Effector memory CD8-positive, alpha-beta T cell (primary cell): ENCODE measurements at places on chromosomes 6 and 20.

DNA sequence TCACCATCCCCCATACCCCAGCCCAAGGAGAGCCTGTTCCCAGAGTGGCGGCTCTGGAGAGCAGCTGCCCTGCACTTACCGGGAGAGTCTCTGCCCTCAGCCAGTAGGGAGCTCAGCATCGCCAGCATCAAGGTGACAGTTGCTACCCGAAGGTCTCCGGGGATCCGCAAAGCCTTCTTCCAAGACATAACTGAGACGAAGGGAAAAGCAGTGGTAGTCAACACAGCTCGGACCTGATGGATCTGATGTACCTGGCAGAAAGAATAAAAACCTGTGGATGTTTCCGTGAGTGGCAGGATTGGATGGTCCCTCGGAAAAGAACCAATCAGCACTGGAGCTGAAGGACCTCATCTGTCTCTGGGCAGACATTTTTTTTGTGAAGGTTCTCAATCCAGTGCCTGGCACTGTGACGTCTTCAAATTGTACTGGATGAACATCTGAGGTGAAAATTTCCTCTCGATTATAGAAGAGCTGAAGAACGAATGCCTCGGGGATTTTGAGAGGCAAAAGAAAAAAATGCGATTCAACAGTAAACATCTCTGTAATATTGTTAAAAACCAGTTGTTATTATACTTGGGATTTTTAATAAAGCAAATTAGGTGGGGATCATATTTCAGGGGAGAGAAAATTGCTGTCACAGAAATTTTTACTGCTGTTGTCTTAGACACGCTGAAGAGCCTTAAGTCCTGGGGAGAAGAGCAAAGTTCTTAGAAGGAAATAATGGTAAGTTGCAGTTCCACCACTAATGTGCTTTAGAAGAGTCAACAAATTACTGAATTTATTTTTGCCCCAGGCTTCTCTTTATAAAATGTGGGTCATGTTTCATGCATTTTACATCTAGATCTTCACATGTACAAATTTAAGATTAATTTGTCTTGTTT lies at the start of gene HLA-DQB1:
HLA-DQB1 (minus strand) TSS at position 238 of the 881 bp plus-strand sequence; CDS start at position 188, 50 bp downstream.
- peak; percentile 55 for DNase-seq

- no peak for DNase-seq
Observed at GRCh38 chr6:124659427-124659826, 302.8 kb upstream of the RNF217 start.

- no peak for DNase-seq
Observed at GRCh38 chr20:58839474-58839874, 11.2 kb downstream of the GNAS-AS1 start.

- DNase-seq = no peak
Observed at GRCh38 chr20:19519466-19519865, 238.6 kb upstream of the RIN2 start.

DNA sequence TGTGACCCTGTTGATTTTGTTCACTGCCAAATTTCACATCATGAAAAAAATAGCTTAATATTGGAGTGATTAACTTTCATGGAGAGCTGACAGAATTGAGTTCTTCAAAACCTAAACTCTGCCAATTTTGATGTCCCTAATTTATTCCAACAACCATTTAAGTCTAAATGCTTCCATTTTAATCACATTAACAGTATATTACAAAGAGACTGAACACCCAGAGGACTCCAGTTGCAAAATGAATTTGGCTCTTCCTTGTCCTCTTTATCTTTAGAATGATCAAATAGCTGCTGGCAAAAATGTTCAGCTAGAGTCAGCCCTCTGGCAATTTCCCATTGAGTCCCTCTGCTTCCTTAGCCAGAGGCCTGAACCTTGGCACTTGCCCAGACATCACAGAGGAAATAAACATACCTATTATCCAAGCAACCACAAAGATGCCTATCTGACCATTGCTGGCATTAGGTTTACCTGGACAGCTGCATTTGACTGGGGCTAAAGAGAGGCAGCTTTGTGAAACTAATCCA lies 299.0 kb upstream of the STXBP5 start:
- no peak for DNase-seq

DNA sequence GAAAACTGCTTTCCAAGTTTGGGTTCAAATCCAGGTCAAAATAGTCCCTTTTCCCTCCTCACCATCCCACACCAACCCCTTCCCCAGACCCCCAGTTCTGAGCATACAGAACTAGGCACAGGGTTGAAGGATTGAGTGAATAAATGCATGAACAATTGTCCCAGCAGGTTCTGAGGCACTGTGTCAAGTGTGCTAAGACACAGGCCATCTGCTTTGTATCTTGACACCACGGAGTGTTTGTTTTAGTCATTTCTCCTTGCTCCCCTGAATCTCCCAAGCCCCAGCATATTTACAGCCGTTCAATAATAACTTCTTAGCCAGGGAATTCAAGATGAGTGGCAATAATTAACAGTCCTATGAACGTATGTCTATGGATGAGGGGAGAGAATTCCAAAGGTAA lies 102.8 kb upstream of the JARID2 start:
- no peak for DNase-seq

DNA sequence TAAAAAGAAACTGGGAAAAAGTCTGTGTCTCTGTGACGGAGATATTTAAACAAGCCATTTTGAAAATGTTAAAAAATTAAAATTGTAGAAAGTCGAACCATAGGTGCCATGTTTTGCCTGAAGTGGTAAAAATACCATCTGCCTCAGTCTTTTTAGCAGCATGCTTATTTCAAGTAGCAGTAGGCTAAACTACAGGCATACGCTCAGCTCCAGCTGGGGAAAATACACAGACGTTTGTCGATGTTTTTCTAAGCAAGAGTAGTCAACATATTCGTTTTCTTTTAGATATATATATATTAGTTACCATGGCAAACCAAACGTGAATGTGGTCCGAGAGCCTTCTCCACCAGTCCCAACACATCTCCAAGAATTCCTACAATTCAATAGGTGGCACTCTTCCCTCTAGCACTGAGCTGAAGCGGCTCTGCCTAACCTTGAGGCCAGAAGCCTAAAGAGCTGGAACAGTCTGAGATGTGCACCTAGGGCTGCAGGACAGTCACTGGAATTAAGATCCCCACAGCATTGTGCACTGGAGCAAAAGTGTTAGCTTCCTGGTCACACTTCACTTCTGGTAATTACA lies 70.2 kb upstream of the BEND3 start:
- DNase-seq = no peak

- peak; percentile 54 for DNase-seq
Observed at GRCh38 chr6:144149894-144150709, at the start of gene STX11. STX11 (plus strand) TSS chr6:144150517; CDS start chr6:144186628, 36,111 bp downstream.

DNA sequence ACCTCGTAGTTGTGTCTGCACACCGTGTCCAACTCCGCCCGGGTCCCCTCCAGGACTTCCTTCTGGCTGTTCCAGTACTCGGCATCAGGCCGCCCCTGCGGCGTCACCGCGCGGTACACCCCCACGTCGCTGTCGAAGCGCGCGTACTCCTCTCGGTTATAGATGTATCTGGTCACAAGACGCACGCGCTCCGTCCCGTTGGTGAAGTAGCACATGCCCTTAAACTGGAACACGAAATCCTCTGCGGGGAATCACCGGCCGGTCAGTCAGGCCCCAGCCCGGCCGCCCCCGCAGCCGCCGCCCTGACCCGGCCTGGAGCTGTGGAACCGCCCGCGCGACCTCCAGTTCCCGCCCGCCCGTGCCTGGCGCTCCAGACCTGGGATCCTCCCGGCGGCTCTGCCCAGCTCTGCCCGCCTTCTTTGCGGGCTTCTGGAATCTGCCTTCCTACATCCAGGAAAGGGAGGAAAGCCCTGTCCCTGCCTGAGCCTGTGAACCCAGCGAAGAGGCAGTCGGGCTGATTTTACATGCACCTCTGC lies 1.6 kb downstream of the HLA-DQB1 start:
- peak; percentile 65 for DNase-seq

- no peak for DNase-seq
Observed at GRCh38 chr6:18395177-18395855, 8.2 kb downstream of the RNF144B start.

DNA sequence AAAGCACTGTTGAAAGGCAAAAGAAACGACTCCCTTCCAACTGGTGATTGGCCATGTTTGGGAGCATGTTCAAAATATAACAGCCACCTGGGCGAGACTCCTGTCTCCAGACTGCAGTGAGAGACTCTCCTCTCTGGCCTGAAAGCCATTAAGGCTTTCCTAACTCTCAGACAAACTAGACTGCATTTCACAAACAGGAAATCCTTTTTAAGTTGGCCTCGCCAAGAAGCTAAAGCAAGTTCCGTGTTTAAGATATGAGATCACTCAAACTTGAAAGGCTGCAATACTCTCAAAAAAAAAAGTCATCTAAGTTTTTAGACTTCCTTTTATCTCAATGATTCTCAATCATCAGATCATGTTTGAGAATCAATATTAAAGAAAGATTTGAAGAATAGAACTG lies 117.0 kb downstream of the TFAP2A start:
- no peak for DNase-seq

- DNase-seq = no peak
Observed at GRCh38 chr20:23584434-23585199, 16.3 kb upstream of the CST9L start.

DNA sequence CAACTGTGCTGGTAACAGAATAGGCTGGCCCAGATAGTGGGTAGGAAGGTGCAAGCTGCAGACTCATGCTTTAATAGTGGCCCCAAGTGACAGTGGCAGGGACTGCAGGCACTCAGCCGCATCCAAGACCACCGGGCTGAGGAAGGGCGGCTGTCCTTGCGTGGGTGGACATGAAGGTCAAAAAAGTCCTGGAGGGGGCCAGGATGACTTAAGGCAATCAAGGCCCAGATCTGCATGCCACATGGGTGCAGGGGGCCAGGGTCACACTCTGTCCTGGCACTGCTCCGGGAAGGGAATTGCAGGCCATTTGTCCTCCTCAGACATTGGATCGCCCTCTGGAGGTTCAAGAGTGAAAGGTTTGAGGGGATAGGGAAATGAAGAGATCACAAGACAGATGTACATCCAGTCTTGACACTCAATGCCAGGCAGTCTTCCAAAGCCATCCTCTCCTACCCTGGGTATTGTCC lies 10.4 kb upstream of the VNN2 start:
- DNase-seq = peak; percentile 19

DNA sequence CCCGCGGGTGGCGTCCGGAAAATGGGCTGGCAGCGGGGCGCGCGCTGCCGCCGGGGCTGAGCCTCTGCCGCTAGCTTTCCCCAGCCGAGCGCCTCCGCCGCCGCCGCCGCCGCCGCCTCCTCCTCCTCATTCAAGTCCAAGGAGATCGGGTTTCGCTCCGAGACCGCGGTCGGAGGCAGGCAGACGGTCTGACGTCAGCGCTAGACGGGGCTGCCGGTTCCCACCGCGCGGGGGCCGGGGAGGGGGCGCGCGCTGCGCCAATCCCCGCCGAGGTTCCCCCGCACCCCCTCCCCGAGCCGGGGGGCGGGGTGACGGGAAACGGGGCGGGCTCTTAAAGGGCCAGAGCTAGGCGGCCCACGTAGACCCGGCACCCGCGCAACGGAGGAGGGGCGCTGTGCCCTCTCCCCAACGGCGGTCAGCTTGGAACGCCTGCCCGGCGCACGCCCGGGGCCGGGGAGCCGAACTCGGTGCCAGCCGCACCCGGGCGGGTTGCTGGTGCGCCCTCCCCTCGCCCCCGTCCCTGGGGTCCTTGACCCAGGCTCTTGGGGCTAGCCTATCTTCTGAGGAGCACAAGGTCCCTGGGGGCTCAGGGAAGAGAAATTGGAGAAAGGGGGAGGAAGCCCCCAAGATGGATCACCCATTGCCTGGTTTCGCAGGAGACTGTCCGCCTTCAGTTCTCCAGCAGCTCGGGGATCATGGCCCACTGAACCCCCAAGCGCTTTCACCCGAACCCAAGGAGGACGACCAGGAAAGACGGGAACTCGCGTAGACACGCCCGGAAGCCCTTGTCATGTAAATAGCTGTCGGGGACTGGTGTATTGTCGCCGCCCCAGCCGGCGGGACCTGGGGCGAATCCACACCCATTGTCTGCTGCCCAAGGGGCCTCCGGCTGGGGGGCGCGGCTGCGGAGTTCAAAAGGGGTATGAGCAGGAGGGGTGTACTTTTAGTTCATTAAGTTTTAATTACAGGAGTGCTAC lies at the start of gene PMEPA1:
PMEPA1 (minus strand) TSS at position 193 of the 977 bp plus-strand sequence. CDS start 433 bp downstream, outside the sequence.
- DNase-seq = peak; percentile 92

- DNase-seq = no peak
Observed at GRCh38 chr6:158561321-158561884, 1.5 kb downstream of the TMEM181 start.

DNA sequence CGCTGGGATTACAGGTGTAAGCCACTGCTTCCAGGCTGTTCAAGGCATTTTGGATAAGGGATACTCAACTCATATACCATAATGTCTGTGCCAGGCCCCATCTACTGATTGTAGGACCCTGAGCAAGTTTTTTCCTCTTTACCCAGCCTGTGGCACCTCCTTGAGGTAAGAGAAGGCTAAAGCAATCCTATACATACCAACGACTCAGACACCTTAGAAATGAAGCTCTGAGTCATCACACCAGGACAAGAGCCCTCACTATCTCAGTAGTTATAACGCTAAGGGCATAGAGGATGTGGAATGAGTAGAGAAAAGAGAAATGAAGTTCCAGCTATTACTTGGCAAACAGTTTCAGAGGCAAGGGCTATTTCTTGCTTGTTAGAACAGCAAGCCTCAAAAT lies 16.9 kb downstream of the NDRG3 start:
- no peak for DNase-seq

DNA sequence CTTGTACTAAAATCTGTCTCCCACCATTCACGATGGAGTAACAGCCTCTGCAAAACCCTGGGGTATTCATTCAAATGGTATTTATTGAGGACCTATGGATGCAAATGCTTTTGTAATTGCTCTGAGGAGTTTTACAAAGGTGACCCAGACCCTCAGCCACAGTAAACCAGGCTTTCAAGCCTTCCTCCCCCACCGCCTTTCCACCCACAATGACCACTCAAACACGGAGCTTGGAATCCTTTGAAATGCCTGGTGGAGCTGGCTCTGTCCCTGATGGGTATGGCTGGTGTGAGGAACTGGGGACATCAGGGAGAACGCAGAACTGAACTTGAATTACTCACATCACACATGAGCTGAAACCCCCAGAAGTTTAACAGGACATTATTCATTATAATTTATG lies 246.4 kb downstream of the CDH26 start:
- DNase-seq = no peak

DNA sequence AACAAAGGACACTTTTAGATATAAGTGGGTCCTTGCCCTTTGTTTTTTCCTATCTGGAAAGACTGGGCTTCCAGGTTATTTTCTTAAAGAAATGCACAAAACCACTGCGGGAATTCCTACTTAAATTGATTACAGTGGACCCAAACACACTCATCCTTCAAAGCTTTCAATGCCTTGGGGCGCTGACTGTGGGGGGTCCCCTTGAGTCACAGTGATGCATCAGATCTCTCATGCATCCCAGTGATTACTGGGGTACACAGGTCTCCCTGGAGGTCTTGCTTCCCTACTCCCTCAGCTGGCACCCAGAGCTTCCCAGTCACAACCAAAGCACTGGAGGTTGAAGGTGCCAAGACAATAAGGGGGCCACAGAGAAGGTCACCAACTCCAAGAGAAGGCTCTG lies 20.7 kb downstream of the ABHD12 start:
- no peak for DNase-seq

GRCh38 chr6:101722471-101722870 lies 329.0 kb downstream of the GRIK2 start:
- no peak for DNase-seq

GRCh38 chr6:3328145-3328544 lies 69.4 kb downstream of the PSMG4 start:
- DNase-seq = no peak

- DNase-seq = no peak
Observed at GRCh38 chr6:151172751-151173150, 67.0 kb upstream of the AKAP12 start.
